ENCODE measurements at places on chromosomes 4 and X.

DNA sequence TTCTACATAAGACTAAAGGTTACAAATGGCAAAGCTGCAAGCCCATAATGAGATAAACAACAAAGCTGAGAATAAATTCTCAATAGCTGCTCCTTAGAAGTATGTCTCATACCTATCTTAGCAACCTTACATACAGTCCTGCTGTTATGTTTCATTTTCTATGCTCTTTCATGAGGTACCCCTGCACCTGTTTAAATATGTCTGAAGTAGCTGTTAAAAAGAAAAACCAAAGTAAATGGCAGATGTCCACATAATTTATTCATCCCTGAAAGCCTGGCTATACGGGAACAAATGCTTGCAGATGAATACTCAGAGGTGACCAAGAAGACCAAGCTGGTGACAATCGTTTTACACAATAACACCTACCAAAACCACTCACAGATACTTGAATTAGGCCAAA, 22.5 kb downstream of the PPA2 start:
- no peak for DNase-seq

GRCh38 chrX:13283950-13284546, 35.8 kb downstream of the ATXN3L start:
- DNase-seq: no peak

DNA sequence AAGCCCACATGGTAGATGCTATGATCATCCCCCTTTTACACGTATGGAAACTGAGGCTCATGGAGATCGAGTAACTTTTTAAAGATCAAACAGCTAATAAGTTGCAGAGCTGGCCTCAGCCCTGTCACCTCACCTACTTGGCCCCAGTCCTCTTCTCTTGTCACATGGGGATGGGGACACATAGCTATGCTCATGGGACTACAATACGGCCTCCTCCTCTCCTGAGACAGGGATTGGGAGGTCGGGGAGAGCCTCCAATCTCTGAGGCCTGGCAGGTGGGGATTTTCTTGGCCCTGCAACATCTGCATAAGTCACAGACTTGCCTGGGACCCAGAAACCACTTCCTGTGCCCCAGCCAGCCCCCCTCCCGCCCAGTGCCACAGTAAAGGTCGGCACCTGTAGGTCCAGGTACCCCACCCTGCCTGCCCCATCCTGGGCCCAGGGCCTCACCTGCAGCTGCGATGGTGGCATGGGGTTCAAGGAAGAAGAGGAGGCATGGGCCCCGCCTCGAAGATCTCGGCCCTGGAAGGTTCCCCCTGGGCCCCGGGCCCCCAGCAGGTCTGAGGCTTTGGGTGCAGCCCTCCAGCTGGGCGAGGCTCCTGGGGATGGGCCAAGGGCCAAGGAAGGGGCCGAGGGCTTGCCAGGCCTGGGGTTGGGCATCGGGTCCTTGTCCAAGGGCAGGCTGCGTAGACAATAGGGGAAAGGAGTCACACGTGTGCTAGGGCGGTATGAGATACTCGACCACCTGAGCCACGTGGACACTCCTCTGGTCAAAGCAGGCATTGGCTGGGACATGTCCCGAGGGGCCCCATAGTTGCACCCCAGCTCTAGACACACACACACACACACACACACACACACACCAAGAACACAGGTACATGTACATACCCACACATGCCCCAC, 6.4 kb downstream of the FOXP3 start:
- DNase-seq: no peak

DNA sequence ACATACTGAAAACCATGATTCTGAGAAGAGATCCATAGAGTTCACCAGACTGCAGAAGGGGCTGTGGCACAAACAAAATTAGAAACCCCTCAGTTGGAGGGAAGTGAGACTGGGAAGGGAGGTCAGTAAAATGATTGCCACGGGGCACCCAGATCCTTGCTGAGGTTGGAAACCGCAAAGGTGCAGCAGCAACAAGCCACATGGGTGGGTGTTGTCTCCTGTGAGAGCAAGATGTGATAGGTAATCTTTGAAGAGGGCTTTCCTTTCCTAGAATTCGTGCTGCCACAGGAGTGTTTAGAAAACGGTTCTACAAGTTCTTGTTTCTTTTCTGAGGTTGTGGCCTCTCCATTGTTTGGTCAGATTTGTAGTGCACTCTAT, 85.5 kb downstream of the NFKB1 start:
- DNase-seq: no peak

- DNase-seq: no peak
These were observed 2.4 kb downstream of the ARSD start for GRCh38 chrX:2926664-2927275.

- DNase-seq: no peak
These were observed 14.5 kb downstream of the ARHGAP24 start for GRCh38 chr4:85489273-85489981.

GRCh38 chrX:149909324-149910177, 19.8 kb upstream of the HSFX4 start:
- DNase-seq: no peak

DNA sequence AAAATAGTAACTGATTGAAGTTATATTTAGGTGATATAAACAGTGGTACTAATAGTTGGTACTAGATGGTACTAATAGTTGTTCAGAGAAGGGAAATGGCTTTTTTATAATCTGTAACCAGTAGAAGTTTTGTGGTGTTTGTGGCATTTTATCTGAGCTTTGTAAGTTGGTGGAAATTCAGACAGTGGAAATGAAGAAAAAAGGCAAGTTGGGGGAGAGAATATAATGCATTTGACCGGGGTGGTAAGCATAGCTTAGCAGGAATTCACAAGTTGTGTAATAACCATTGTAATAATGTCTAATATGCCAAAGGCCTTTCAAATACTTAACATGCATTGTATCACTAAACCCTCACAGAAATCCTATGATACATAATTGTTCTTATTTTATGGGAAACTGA, 36.3 kb downstream of the DTHD1 start:
- no peak for DNase-seq

DNA sequence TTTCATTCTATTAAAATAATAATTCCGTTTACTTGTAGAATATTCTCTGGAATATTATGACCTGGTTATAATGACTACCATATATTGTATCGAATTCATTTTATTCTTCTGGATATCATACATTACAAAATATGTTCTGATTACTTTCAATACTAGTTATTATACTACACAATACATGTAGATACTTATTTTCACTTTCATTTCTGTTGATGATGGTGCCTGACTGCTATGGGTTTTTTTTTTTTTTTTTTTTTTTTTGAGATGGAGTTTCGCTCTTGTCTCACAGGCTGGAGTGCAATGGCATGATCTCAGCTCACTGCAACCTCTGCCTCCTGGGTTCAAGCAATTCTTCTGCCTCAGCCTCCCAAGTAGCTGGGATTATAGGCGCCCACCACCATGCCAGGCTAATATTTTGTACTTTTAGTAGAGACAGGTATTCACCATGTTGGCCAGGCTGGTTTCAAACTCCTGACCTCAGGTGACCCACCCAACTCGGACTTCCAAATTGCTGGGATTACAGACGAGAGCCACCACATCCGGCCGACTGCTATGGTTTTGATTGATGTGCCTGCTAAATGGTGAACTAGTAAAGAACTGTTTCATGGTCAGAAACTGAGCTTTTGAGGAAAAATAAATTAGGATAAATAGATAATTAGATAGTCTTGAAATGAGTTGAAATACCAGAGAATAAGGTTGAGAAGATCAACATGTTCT, 39.5 kb downstream of the PCDH10 start:
- DNase-seq: no peak

- no peak for DNase-seq
These were observed 5.0 kb upstream of the PPID start for GRCh38 chr4:158728236-158728635.

DNA sequence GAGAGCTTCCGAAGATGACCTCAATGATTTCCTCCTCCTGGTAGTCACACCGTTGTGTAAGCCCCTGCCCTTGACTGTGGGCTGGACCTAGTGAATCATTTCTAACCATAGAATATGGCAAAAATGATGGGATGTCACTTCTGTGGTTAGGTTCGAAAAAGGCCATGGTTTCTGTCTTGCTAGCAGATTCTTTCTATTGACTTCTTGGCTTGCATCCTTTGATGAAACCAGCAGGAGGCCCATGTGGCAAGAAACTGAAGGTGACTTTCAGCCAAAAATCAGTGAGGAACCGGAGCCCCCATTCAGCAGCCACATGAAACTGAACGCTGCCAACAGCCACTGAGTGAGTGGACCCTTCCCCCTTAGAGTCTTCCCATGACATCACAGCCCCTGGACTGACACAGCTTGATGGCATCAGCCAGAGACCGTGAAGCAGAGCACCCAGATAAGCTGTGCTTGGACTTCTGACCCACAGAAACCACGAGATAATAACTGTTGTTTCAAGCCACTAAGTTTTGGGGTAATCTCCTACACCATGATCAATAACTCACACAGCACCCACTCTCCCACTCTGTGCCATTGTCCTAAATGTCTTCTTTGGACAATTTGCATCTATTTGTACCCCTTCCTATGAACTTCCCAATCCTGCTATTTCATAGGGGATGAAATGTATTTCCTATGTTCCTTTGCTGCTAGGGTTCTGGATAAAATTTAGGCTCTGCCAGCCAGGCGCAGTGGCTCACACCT, 148.0 kb upstream of the STX18 start:
- no peak for DNase-seq

DNA sequence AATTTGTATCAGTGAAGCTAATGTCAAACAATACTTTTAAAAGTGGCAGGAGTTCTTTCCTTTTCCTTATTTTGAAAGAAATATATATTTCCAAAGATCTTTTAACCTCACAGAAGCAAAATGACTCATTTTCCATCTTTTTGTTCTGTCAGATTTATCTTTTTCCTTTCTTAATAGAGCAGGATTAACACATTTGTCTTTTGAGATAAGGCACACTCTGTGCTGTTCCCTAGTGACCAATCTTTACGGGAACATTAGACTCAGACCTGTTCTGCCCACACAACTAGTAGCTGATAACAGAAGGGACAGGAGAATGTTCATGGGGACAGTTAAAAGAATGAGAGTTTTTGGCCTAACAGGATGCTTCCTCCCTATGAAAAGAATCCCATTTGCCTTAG, 381.2 kb downstream of the STPG2 start:
- DNase-seq: no peak

DNA sequence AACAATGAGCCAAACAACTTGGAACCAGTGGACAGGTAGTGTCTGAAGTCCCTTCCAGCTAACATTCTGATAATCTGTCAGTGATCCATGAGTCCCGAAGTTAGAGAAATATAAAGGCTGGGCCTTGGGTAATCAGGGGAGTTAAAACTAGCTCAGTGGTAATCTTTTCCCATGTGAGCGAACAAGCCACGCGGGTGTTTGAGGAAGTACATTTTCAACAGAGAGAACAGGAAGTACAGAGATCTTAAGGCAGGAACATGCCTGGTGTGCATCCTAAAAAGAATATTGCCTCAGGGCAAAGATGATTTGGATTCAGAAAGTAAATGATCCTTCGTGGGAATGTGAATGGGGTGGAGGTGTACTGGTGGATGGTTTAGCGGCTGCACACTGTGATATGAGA, 42.9 kb downstream of the FNIP2 start:
- DNase-seq: no peak

DNA sequence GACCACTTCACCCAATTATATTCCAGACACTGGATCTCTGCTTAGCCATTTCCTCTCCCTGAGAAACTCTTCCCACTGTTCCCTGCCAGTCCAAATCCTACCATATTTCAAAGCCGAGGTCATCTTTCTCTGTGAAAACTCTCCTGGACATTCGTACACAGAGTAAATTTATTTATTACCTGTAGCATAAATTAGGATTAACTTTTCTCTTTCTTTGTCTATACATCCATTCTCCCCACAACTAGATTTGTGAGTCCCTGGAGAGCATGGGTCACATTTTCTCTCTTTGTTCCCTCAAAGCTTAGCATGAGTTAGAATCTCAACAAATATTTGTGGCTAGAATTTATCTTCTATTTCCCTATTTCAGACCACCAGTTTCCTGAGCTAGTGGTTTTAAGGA, 27.8 kb upstream of the SMIM10 start:
- no peak for DNase-seq

- DNase-seq: no peak
These were observed 18.6 kb upstream of the RNF128 start for GRCh38 chrX:106707771-106708454.

DNA sequence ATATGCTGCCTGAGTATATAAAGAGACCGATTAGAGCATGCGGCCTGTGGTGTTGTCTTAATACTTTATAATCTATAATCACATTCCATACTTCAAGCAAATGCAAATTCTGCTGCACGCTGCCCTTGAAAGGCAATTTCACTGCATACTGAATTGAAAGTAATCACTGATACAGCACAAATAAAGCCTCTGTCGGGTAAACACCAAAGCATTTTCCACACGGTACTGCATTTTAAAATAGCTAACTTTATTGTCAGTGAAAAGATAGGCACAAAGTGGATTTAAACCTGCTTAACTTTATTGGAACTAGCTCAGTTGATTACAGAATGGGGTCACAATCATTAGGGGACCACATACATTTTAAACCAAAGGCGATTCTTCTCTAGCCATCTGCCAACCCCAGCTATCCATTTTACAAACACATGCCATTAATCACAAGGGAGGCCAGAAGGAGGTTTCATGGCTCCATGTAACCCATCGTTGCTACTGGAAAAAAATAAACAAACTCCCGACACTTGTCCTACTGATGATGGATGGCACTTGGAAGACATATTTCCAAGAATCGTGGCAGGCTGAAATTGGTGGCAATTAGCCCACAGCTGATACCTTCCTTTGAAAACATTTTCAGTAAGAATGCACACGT, 65.9 kb downstream of the AMOT start:
- no peak for DNase-seq

GRCh38 chr4:33037464-33037863, 2317.3 kb downstream of the PCDH7 start:
- no peak for DNase-seq

DNA sequence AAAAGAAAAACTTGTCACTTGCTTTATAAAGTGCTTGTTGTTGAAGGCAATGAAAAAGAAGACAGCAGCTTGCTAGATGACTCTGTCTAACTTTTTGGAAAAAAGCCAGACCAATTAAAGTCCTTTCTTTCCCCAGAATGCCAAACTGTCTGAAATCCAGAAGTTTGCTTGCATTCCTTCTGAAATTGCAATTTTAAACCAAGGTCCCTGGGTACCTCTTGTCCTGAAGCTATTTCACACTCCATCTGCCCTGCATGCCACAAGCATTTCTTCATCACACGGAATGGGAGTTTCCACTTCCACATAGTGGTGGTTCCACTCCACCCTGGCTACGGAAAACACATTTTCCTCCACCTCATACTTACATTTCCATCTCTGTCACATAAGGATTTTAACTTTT, 101.0 kb downstream of the PAPSS1 start:
- DNase-seq: no peak

DNA sequence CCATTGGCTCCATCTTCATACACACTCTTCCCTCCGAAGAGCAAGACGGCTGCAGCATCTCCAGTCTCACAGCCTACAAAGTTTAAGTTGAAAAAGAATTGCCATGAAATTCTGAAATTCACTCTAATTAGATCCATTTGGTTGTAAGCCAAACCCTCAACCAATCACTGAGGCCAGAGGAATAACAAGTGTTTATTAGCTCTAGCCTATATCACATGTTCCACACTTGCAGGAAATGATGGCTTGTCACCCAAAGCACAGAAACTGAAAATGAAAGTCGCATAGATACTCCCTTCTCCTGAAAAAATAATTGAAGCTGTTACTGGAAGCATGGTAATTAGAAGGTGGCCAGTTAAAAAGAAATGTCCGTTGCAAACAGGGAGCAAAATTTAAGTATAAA, 1071.8 kb downstream of the CCSER1 start:
- DNase-seq: no peak

Data from H1 (cell line).